Natural killer cell treated with Interleukin-12 subunit alpha and Interleukin-12 subunit beta and Interleukin-15 and Interleukin-18, amount 100 ng/mL, for 72 hours (primary cell): ENCODE measurements at places on chromosomes 11 and 22.

GRCh38 chr11:81970886-81971285 is 762.8 kb downstream of the FAM181B start:
- DNase-seq = no peak

GRCh38 chr11:121059605-121060004 is 35.7 kb downstream of the TBCEL start:
- no peak for DNase-seq

GRCh38 chr11:64631675-64632074 is 40.7 kb downstream of the SLC22A12 start:
- no peak for DNase-seq

- DNase-seq = peak; percentile 53
These were observed 1124.3 kb downstream of the BRD1 start for GRCh38 chr22:48703265-48703941.

- DNase-seq = no peak
These were observed 55.1 kb upstream of the GRK3 start for GRCh38 chr22:25509374-25509791.

GRCh38 chr22:19874307-19875060 is 19.8 kb upstream of the GNB1L start:
- peak; percentile 56 for DNase-seq

DNA sequence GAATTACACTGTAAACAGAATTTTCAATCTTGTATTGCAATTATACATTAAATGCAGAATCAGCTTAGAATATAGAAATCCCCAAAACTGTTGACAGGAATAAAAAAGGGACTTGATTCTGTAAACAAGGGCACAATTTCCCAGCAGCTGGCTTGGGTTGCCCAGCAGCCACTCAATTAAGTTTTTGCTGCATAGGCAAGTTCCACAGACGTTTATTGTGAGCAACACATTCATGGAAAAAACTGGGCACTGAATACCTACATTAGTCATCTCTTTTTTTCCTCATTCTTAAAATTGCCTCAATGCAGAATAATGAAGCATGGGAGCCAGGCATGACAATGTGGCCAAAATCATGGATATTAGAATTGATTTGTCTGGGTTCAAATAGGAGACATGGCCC is 421.8 kb upstream of the ANO5 start:
- no peak for DNase-seq

GRCh38 chr11:130103296-130103814 is 33.7 kb downstream of the APLP2 start:
- DNase-seq = no peak

- no peak for DNase-seq
These were observed 26.4 kb downstream of the ADAMTS15 start for GRCh38 chr11:130474637-130475400.
